CD4-positive, CD25-positive, alpha-beta regulatory T cell (primary cell): ENCODE measurements at places on chromosomes 16 and 17.

GRCh38 chr17:75615301-75615700 is 17.9 kb upstream of the SMIM5 start:
- DNase-seq: no peak

GRCh38 chr16:86029131-86029741 is 130.3 kb downstream of the IRF8 start:
- no peak for DNase-seq

GRCh38 chr17:48907713-48908046 is 527 bp upstream of the UBE2Z start:
- no peak for DNase-seq

DNA sequence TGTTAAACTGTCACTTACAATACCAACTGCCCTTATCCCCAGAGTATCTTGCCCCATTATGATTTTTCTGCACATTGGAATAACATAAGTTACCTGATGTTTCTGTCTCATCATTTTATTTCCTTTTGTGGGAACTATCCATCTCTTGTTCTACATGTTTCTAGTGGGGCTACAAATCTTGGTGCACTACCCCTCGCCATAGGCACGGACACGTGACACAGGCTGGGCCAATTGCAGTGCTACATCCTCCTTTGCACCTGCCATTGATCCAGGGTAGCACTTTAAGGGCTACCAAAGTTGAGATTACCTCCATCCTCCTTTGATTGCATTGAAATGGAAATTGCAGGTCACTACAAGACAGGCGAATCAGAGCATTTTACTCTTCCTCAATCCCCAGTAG is 14.2 kb upstream of the SYT17 start:
- no peak for DNase-seq

GRCh38 chr17:39634384-39634871 is 2.5 kb upstream of the STARD3 start:
- peak; percentile 51 for DNase-seq

DNA sequence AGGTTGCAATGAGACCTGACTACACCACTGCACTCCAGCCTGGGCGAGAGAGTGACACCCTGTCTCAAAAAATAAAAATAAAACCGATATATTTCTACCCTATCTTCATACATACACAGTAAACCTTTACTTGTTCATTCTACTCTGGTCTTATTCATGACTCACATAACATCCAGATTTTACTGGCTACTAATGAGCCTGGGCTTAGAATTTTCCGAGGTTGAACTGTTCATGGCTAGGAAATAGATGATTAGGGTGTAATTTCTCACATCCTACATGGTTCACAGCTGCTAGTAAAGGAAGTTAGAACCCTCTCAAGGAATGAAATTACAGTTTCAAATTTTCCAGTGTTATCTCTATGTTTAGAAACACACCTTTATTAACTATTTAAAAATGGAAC is 14.7 kb downstream of the GSPT1 start:
- DNase-seq: no peak

- DNase-seq: no peak
These were observed 22.4 kb upstream of the TEKT1 start for GRCh38 chr17:6853764-6854442.

- DNase-seq: no peak
These were observed 108.3 kb upstream of the DHX40 start for GRCh38 chr17:59456923-59457615.

DNA sequence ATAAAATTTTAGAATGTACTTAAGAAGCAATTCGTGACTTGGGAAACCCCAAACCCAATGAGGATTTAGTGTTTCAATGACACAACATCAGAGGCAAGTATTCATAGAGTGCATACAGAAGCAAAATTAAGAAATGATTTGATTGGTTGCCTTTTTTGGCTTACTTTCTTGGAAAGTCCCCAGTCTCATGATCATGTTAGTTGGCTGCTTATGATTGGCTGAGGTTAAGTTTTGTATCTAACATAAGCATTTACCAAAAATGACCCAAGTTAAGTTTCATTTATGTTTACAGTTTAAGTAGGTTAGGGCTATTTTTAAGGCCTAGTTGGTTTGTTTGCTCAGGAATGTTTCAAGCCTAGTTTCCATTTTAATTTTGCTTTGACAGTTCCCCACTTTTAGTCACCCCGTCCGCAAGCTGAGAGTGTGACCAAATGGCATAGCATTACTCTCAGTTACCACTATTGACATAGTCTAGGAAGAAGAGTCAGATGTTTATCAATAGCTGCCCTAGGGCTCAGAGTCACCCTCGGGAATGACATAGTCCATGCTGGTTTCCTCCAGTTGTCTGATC is 36.2 kb downstream of the DGKE start:
- no peak for DNase-seq

DNA sequence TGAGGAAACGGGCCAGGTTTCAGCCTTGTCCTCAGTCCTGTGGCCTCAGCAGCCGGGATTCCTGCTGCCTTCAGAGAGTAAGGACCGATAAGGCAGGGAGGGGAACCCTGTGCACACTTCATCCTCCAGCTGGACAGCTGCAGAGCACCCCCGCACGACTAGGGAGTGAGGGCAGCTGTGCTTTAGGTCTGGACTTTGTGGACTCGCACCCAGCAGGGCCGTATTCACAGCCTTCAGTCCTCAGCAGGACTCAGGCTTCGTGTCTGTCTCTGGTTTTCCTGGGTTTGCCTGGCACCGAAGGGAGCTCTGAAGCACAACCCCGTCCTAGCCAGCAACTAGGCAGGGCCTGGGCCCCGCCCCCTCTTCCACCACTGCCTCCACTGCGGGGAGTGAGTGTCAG is 45.8 kb upstream of the CACNG5 start:
- no peak for DNase-seq

DNA sequence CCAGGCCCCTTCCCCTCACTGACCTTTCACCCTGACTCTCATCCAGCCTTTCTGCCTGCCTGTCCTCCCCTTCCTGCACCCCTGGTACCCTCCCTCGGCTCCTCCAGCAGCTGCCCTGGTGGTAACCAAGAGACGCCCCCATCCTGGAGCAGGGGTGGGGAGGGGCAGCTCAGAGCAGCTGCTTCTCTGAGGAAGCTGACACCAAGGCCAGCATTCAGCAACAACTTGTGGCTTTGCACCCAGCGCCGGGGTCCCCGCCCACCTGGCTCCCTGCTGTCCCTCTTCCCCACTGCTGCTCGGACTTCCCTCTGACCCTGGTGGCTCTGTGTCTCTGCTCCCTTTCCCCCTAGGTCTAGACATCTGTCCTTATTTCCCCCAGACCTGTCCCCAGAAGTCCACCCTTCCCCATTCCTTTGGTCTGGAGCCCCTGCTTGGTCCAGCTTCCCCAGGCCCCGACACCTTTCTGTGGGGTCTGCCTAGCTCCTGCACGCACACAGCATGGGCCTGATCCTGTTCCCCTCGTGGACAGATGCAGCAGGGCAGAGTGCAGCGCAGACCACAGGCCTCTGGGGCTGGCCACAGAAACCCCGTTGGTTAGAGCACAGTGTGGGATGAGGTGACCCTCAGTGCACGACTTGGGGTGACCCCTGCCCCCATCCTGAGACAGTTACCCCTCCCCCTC is 1.2 kb upstream of the ATP2A1 start:
- no peak for DNase-seq

DNA sequence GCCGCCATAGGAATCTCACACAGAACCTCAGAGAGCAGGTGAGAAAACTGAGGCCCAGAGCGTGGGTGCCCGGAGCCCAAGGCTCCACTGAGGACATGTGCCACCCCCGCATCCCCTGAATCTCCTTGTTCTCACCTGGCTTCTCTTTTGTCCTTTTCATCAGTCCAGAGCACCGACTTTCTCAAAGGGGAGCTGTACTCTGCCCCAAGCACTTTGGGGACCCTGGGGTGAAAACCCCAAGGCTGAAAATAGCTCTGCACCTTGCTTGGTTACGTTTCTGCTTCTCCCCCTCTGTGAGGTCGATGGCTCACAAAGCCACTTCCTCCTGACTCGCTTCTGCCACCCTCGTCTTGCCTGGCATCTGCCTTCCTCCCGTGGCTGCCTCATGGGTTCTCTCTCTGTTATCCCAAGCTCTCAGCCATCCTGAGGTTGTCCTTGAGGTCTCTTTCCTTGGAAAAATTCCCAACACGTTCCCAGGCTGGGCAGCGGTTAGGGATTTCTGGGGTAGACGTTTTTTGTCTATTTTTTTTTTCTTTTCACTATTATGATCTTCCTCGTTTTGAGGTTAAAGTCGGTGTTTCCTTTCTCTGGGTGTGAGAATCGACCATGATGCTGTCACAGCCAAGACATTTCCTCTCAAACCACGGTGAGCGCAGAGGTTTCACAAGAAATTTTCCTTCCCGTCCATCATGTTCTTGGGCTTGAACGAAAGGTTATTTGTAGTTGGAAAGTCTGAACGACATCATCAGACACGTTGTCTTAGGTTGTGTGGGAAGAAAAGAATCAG is 37.2 kb downstream of the IRF8 start:
- DNase-seq: peak; percentile 17

DNA sequence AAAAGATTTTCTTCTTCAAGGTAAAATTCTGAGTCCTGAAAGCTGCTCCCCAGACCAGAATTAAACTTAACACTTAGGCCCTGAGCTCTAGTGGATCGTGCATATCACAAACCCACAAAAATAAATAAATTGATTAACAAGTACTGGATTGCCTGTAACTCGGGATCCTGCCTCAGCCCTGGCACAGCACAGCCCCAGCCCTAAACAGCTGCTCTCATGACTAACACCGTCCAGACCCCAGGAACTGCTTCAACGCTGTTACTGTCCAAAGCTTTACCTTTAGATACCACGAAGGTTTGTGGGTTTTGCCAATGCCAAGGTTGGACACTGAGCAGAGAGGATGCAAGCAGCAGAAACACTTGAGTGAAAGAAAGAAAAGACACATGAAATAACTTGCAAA is 172.5 kb downstream of the COPRS start:
- no peak for DNase-seq

DNA sequence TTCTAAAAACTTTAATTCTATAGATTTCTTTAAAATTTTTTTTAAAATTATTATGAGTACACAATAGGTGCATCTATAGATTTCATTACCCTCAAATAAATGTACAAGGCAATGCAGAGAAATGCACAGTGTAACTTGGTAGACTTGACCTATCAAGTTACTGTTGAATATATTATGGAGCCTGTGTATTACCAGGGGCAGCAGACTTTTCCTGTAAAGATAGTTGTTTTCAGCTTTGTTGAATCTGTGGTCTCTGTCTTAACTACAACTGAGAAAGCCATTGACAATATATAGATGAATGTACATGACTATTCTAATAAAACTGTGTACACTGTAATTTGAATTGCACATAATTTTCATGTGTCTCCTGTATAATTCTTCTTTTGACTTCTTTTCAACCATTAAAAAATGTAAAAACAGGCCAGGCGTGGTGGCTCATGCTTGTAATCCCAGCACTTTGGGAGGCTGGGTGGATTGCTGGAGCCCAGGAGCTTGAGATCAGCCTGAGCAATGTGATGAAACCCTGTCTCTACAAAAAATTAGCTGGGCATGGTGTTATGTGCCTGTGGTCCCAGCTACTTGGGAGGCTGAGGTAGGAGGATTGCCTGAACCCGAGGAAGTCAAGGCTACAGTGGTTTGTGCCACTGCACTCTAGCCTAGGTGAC is 39.4 kb downstream of the TENT4B start:
- DNase-seq: no peak

DNA sequence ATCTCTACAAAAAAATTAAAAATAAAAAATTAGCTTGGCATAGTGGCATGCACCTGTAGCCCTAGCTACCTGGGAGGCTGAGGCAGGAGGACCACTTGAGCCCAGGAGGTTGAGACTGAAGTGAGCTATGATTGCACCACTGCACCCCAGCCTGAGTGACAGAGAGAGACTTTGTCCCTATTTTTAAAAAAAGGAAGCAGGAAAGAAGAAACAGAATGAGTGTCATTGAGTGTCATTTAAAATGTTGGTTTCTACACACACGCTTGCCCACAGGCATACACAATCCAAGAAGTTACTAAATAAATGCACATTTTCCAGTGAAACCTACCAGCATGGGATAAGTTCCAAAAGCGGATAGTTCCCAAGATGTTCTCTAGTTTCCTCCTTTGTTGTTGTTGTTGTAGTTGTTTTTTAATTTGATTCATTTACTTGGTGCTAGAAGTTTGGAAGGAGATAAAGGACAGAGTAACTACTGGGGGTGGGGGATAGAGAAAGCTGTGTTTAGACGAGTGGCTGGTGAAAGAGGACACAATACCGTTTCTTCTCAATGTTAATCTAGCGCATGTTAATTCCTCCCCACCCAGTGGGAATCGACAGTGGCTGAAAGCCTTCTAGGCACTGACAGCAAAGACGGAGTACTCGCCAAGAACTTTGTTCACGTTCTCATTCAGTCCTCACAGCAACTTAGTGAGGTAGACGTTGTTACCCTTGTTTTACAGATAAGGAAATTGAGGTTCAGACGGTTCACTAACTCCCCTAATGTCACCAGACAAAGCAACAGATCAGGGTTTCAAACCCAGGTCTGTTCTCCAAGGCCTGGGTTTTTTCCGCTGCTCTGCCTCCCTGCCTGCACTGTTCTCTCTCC is 17.3 kb downstream of the MRPS23 start:
- DNase-seq: no peak

DNA sequence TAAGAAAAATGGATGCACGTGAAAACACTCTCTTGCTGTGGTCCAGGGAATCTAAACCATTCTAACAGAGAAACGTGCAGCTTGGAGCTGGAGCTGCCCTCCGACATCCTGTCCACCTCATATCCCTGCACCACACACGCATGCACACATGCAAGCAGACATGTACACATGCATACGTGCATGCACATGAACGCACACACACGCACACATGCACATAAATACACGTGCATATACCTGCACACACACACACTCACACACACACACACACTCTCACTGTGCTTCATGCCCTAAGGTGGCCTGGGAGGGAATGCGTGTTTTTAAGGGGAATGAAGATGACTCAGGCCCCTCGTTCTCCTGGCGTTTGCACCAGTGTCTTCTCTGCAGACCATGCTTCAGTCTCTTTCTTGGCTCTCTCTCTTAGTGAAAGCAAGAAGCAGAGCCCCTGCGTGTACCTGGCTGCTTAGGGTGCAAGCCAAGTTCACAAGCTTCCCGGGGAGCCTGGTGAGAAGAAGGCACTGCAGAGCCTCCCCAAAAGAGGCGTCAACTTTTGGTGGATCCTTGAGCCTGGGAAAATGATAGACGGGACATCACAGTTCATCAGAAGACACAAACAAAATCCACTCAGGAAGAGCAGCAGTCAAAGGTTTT is 72.8 kb downstream of the GOSR1 start:
- no peak for DNase-seq

GRCh38 chr16:16018705-16019104 is 69.3 kb downstream of the ABCC1 start:
- DNase-seq: no peak
